Pulmonary artery endothelial cell (primary cell): ENCODE measurements at places on chromosomes 4 and X. TPM values are rescaled to one million over a fixed set of nuclear protein-coding genes. Genes with fewer than 3 reads are reported as not detected.

DNA sequence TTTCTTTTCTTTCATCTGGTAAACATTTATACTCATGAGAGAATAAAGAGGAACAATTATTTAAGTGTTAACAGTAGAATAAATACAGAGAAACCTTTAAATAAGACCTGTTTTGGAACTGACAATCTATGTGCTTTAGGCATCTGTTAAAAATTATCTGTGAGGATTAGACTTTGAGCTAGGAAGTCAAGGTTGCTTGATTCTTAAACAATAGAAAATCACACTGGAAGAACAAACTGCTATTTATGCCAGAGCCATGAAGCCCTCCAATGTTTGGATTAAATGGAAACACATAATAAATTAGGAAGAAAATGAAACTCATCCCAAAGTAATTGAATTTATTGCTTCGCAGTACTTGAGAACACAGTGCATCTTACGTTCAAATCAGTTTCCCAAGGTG is 207.2 kb upstream of the NPY2R start:
- DNase-seq = no peak

Gene LNX1
- 2.6 and 6.1 TPM in 2 replicates for total RNA-seq

DNA sequence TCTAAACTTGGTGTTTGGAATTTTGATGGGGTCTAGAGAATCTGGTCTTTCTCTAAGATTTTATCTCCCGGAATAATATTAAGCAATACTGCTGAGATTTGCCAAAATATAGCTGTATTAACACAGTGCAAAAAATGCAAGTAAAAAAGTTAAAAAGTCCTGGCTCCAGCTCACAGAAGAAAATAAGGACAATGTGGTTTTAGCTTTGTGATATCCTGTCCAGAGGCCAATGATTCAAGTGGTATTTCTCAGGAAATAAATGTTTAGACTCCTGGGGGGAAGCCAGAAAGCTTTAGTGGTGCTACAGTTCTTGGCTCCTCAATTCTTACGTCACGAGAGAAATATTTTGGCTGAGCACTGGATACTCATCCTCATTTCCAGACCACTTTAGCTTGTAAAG is 40.9 kb upstream of the IL13RA2 start:
- peak; percentile 51 for DNase-seq

GRCh38 chr4:181796502-181796901 is 446.7 kb upstream of the TENM3 start:
- DNase-seq = no peak

Gene PGM2
- 47.8 and 66.0 TPM in 2 replicates for total RNA-seq

Gene TMPRSS11D
- total RNA-seq = not detected in 2 replicates

Gene AFF2
- total RNA-seq = 0.26 TPM in 1 of 2 replicates, not detected in the other
